ENCODE measurements at places on chromosomes 2 and 18. TPM values are rescaled to one million over a fixed set of nuclear protein-coding genes. Genes with fewer than 3 reads are reported as not detected.

- no peak for DNase-seq
Measured at GRCh38 chr2:178997067-178997466, 52.9 kb downstream of the CCDC141 start.

DNA sequence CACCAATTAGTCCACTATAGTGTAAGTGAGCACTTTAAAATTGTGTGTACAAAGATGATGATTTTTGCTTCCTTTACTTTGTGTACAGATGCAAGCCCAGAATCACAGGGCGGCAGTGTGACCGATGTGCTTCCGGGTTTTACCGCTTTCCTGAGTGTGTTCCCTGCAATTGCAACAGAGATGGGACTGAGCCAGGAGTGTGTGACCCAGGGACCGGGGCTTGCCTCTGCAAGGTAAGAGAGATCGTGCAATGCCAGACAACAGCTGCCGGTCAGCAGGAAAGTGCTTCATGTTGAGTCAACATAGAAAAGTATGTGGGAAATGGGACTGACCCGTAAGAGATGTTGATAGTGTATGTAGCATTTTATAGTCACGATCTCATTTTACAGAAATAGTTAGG, 156.8 kb upstream of the TTC39C start:
- no peak for DNase-seq

GRCh38 chr18:59540780-59541179, 156.4 kb downstream of the CCBE1 start:
- DNase-seq, result no peak

- no peak for DNase-seq
Measured at GRCh38 chr2:218887079-218887478, 6.4 kb downstream of the WNT10A start.

DNA sequence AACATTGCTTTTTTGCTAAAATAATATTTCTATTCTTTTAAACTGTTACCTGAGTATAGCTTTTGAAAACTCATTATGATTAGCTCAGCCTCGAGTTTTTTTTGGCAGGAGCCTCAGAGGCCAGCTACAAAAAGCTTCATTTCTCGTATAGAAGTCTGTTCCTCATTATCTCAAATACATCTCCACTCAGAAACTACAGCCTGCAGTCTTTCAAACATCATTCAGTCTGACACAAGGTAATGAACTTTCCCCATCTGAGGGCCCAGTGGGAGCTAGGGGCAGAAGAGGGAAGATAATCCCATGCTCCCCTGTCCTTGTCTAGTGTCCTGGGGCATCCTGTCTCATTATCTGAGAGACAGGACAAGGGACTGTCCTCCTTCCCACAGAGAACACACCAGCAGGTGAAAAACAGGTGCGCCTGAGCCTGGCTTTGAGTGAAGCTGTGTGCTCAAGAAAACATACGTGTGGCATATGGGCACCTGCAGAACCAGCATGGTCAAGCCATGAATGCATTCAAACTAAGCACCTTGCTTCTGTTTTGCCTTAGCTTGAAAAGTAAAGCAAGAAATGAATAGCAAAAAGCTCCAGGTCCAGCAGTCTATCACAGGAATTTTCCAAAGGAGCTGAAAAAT, 247.5 kb downstream of the MREG start:
- DNase-seq, result no peak

DNA sequence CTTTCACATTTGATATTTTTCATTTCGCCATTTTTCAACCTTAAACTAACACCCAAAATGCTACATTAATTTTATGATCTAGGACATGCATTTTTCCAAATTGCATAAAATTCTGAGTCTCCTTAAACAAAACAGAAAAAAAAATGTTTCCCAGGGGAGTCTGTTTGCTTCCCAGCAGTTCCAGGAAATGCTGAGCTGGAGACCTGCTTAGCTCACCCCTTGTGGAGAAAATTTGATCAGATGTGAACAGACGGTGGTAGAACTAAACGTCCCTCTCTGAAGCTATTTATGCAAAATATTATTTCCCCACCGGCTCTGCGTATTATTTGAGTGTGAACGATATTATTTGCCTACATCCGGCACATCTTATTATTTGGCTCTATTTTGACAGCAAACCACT, 74.9 kb upstream of the AGAP1 start:
- DNase-seq, result no peak

DNA sequence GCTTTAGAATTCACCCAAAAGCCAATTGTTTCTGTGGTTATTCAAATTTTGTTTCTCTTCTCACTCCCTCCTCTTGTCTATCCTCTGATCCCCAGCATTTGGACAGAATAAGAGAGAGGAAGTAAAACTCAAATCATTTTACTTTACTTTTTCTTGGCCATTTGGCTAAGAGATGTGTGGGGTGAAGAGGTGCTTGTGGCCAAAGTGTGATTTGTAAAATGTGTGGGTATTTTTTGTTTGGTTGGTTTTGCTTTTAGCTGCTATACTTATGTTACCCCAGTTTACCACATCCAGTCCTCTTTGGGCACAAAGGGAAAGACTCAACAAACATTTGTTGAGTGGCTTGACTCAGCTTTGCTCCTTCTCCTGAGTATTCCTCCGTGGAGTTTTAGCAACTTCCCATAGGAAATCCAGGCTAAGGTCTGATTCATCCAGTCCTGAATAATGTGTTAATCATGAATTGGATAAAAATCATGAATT, 109.1 kb upstream of the CYP1B1 start:
- no peak for DNase-seq

DNA sequence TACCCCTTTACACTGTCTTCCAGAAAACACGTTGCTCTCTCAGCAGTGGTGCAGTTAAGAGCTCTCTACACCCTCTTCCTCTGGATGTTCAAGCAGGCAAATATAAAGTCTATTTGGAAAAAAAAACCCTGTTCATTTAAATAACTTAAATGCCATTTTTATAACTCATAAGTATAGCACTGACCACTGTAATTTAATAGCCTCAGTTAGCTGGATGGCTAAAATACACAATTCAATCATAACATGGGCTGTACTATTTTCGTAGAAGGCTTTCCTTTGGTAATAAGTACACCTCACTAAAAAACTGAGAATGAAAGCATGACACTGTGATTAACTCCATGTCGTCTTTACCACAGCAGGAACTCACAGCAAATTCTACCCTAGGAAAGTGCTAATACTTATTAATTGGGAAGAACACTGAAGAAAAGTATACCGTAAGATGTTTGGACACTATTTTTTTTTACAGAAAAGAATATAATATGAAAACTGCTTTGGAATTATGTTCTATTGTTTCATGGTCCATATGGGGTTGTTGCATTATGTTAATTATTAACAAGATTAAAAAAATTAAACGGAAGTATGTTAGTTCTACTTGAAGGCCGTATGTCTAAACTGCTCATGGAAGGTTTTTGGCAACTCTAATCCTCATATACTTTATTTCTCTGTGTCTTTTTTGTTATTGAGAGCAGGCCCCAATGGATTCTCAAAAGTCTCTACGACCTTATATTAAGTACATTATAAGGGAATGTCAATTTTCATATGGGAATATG, 269.1 kb downstream of the ZNF385B start:
- no peak for DNase-seq

DNA sequence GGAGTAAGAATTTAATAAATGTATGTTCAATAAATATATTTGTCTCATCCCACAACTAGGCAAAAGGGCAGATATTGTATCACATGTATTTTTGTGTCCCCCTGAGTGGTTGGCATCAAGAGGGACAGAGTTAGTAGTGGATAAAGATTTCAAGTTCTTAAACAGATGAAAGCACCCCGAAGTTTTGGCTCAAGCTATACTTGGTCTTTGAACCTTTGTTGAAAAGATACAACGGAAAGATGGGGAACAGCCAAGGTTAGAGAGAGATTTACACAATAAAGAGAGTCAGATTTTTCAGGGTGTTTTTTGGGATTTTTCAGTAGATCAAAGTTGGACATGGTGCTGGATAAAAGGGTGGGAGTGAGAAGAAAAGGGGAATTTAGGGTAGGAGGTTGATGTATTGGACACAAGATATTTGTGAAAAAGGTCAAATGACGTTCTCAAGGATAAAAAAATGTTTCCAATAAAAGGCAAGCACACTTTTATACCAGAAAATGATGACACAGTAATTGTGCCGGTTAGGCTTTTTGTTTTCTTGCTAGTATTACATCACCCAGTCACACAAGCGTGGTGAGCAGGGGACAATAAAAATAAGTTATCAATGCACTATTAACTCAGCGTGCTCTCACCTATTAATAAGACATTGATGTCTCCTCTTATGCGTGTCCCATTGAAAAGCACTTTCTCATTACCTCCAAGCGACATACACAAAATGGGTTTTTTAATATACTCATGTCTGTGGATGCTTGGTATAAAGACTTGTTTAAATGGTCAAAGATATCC, 59.5 kb downstream of the MEP1B start:
- no peak for DNase-seq

GRCh38 chr2:172412984-172413492, 14.3 kb upstream of the ITGA6 start:
- no peak for DNase-seq

- no peak for DNase-seq
Measured at GRCh38 chr2:98205889-98206288, 118.9 kb downstream of the VWA3B start.

- no peak for DNase-seq
Measured at GRCh38 chr2:231707625-231707926, 749 bp upstream of the PTMA start.

GRCh38 chr2:54497763-54498680, 41.9 kb downstream of the SPTBN1 start:
- DNase-seq, result peak; percentile 46

DNA sequence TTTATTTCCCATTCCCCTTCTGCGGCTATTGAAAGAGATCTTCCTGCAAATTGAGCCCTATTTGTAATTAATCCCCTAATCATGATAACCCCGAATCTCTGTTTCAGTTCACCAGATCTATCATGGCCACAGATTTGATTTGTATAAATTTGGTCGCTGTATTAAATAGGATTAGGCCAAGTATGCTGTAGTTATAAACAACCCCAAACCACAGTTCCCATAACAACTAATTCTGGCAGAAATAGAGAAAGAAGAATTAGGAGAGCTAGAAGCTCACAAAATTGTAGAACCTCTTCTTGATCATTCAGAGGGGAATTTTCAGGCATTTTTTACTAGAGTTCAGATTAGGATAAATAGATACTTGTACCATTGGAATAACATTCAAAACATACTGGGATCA, 433.7 kb upstream of the TNP1 start:
- no peak for DNase-seq

- no peak for DNase-seq
Measured at GRCh38 chr18:46042571-46043123, 29.4 kb downstream of the PSTPIP2 start.

DNA sequence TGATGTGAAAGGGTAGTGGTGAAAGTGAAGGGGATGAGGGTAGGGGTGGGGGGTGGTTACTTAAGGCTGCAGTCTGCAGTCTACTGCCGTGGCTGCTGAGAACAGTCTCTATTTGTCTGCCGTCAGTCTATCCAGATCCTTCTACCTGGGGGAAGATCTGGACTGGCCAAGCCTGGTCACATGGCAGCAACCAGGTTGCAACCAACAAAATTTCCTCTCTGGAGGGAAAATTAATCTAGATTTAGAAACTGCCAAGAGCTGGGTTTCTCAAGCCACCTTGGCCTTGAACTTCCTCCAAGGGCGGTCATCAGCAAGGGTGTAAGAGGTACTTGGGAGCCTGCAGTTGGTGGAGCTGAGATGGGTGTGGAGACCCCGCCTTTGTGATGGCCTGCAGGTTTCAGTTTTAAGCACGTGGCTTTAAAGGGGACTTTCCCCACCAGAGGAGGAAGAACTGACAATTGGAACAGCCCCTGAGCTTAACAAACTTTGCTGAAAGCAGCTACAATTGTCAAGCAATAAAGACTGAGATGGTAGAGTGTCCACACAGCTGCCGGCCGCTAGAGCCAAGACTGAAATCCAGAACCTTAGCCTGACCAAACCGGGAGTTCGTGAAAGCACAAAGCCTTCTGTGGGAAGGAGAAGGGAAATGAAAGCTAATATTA, 31.4 kb upstream of the KCMF1 start:
- no peak for DNase-seq

- DNase-seq, result peak; percentile 22
Measured at GRCh38 chr2:98039085-98039756, 43.5 kb upstream of the TMEM131 start.

DNA sequence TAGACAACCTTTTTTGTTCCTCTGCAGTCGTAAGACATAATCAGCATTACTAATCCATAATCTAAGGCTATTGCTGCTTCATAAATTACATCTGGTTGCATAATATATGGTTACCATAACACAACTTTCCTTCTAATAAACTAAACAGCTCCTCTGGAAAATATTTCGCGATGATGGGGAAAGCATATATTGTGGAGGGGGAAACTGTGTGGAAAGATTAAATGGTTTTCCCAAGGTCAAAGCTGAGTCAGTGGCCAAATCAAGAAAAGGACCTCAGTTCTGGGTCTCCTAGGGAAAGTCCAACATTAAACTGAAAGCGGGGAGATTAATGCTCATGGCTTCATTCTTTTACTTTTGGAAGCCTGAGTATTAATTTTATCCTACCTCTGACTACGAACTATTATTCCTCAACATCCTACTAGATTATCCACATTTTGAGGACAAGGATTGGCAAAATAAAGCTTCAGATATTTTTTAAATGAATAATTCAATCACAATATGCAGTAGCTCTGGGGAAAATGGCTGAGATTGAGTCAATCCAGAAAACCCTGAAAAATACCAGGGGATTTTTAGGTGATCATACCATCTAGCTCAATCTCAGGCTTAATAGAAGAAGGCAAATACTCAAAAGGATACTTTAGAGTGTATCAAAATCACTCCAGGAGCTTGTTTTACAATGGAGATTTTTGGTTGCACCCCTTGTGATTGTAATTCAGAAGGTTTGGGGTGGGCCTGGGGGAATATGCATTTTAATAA, 33.8 kb upstream of the STK17B start:
- DNase-seq, result no peak

- no peak for DNase-seq
Measured at GRCh38 chr2:110662560-110662959, 15.3 kb downstream of the BUB1 start.

DNA sequence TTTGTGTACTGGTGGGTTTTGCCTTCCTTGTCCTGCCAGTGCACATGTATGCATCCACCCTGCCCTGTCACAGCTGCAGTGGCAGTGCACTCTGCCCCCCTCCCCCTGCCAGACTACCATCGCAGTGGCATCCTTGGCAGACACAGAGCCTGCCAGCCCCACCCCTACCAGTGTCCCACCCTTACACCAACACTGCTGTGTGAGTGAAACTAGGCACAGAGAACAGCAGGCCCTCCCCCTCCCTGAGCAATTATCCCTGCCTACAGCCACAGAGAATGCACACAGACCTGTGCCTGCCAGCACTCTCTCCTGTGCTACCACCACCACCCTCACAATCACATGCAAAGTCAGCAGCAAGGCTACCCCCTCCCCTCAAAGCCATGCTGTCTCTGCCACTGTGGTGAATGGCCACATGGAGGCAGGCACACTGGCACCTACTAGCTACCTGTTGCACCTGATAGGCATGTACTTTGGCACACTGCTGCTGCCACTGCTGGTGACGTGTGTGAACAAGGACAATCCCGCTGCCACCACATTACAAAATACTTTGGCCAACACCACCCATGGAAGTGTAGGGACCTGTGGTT, 239.8 kb downstream of the CALCRL start:
- no peak for DNase-seq

The MRO gene
- total RNA-seq, result 5.1 TPM

The RAD51AP2 gene
- total RNA-seq, result 0.18 TPM

The ZC3H6 gene
- 20.0 TPM for total RNA-seq

The ADAM23 gene
- total RNA-seq, result 30.2 TPM

The SLC11A1 gene
- total RNA-seq, result 16.1 TPM

Measured in left cardiac atrium (tissue), 4 donors.